ENCODE measurements at places on chromosomes 6 and 20.

- no peak for DNase-seq
Observed at GRCh38 chr6:1047981-1048541, 263.8 kb upstream of the FOXQ1 start.

- no peak for DNase-seq
Observed at GRCh38 chr6:28478518-28478917, 35.2 kb upstream of the ZSCAN23 start.

- no peak for DNase-seq
Observed at GRCh38 chr6:123503619-123504018, 133.1 kb downstream of the TRDN start.

DNA sequence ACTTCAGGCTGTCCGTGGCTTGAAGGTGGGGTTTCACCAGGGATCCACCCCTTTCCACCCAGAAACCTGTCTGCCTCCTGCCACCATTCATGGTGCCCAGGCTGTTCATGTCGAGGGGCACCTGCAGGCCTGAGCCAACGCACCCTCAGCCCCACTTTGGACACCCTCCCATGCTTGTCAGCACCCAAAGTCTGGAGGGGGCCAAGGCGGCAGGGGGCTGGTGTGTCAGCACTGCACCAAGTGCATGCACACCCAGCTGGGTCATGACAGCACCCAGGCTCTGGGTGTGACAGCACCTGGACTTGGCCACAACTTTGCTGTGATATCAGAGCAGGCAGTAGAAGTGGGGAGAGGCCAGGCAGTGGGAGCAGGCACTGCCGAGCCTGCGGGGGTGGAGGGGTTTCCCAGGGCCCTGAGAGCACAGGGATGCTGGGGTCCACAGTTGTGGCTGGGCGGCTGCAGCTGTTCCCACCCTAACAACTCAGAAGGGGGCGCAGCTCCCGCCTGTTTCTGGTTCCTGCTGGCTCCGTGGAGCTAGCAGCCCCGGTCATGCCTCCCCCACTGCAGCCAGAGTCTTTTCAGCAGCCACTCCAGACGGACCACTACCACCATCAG, 33.3 kb upstream of the GRM4 start:
- DNase-seq = no peak

DNA sequence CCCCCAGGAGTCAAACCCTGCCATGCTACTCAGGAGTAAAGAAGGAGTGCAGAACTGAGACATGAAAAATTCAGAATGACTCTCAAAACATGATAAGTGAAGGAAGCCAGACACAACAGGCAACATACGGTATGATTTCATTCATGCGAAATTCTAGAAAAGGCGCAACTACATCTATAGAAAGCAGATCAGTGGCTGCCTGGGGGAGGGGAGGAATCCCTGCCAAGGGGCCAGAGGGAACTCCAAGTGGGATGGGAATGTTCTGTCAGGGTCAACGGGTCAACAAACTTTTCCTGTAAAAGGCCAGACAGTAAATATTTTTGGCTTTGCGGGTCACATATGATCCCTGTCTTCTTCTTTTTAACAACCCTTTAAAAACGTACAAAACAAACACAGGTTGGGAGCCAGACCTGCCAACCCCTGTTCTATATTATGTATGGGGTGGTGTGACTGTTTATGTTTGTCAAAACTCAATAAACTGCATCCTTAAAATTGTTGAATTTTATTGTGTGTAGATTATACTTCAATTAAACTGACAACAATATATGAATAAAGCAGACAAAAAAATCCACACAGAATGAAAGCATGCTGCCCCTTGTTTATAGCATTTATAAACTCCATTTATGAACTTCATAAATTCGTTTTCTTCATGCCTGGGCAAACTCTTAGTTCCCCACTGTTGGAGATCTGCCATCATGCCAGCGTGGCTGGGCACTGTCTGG, 56.6 kb upstream of the TRAF3IP2 start:
- DNase-seq = no peak

DNA sequence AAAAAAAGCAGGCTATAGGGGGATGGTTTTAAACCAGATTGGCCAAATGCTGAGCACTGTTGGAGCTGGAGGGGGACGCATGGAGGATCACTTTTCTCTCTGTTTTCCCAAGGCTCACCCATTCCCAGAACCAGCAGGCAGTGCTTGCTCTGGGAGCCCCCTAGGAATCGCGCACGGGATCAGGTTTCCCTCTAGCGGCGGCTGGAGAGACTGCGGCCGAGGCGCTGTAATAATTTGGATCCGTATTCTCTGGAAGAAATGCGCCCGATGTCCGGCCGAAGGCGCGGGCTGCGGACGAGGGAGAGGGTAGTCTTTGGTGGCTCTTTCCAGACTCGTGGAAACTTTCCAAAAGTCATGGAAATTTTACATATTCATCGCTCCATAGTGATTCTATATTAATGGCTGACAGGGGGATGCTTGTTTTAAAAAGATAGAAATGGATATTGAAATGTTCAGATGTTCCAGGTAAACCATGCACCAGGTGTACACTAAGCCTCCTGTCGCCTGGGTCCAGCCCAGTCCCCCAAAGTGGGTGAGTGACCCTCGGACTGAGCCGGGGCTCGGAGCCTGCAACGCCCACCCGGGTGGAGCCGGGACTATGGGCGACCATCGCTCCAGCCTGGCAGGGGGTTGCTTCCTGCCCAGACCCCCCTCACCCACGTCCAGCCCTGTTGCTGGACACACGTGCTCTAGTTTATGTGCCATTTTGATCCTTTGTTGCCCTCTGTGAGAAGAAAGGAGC, 78.7 kb upstream of the PHACTR3 start:
- DNase-seq = peak; percentile 6

GRCh38 chr6:42224222-42225028, 6.8 kb upstream of the MRPS10 start:
- DNase-seq = no peak

DNA sequence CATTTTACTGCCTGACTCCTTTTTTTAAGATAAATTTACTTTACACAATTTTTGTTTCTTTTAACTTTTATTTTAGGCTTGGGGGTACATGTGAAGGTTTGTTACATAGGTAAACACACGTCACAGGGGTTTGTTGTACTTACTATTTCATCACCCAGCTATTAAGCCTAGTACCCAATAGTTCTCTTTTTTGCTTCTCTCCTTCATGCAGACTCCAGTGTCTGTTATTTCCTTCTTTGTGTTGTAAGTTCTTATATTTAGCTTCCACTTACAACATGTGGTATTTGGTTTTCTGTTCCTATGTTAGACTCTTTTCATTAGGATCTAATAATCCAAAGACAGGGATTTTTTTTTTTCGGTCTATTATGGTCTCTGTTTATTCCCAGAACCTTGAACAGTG, 83.5 kb upstream of the CCN6 start:
- no peak for DNase-seq

- DNase-seq = no peak
Observed at GRCh38 chr6:6588064-6588923, at the start of gene LY86. LY86 (plus strand) TSS chr6:6588720; CDS start chr6:6588735, 15 bp downstream.

GRCh38 chr20:25327521-25328235, 63.0 kb downstream of the ABHD12 start:
- no peak for DNase-seq

DNA sequence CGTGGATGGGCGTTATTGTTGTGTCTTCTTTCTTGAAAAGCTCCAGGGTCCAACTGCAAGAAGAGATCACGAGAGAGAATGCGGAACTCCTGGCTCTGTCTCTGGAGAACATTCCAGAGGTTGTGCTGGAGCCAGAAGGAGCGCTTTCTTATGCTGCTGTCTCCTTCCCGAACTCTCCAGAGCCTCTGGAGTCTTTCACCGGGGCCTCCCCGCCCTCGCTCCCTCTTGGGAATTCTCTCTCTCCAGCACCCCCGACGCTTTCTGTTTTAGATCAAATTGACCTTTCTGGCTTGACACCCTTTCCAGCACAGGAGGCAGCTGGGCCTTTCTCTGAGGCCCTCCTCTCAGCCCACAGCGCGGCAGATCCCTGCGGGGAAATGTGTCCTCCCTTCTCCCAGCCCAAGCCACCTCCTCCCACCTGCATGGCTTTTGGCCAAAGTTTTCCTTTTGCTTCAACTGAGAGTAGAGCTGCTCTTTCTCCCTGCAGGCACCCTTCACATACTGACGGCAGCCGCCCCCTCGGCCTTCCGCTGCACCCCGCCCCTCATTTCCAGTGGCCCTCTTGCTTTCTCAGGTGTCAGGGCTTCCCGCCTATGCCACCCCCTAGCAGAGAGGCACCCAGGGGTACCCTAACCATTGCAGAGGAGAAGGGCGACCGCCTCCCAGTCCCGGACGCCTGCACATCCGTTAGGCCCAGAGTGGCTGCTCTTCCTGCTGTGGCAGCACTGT, 6.6 kb upstream of the CCR6 start:
- DNase-seq = peak; percentile 15

- DNase-seq = no peak
Observed at GRCh38 chr6:133978896-133979240, 25.8 kb downstream of the TBPL1 start.

DNA sequence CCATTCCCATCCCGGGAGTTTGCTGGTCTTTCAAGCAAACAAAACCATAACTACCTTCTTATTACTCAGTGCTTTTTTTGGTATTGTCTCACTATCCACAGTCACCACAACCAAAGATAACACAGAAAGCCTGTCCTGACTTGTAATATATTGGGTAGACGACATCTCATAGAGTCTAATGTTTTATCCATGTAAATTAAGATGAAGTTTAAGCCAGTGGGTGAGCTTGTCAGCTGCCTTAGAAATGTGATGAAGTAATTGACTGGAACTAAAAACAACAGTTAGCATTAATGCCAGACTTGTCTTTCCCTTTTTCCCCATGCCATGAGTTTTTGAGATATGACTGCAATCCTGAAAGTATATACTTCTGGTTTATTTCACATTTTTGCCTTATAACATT, 282.7 kb upstream of the PRDM1 start:
- no peak for DNase-seq

DNA sequence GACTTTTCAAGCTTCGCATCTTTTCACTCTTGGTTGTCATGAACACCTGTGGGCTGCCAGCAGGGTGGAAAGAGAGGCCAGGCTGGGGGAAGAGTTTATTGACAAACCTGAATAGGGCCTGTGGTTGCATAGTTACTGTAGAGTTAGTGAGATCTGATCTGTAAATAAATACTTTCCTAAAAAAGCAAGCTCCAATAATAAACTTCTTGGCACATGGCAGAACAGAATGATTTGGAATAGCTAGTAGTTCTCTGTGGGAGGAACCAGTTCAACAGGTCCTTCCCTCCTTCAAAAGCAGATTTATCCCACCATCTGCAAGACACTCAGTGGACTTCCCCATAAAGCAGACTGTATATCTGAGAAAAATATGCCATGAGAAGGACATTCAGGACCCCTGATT, 445.0 kb downstream of the HACE1 start:
- peak; percentile 64 for DNase-seq

- no peak for DNase-seq
Observed at GRCh38 chr6:88165087-88165843, 882 bp downstream of the CNR1 start.

- DNase-seq = no peak
Observed at GRCh38 chr6:14652536-14652935, 535.0 kb downstream of the CD83 start.

- DNase-seq = no peak
Observed at GRCh38 chr6:109342911-109343310, 39.4 kb downstream of the CD164 start.

DNA sequence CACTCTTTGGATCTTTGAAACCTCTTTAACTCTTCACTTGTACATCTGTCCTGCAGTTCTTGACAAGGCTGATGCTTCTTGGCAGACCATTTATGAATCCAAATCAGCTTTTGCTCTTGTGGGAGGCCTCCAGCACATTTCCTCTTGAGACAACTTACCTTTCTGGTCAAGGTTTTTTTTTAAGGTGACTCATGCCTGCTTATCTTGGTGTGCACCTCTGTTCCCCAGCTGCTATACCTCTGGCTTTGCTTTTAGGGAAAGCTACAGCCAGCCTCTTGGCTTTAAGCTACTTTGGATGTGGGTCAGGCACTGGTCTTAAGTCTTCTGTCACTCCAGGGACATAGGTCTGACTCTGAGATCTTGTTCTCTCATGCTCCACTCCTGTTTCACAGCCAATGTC, 106.5 kb downstream of the PHF3 start:
- DNase-seq = no peak

- no peak for DNase-seq
Observed at GRCh38 chr6:19452495-19452894, 384.7 kb upstream of the ID4 start.

DNA sequence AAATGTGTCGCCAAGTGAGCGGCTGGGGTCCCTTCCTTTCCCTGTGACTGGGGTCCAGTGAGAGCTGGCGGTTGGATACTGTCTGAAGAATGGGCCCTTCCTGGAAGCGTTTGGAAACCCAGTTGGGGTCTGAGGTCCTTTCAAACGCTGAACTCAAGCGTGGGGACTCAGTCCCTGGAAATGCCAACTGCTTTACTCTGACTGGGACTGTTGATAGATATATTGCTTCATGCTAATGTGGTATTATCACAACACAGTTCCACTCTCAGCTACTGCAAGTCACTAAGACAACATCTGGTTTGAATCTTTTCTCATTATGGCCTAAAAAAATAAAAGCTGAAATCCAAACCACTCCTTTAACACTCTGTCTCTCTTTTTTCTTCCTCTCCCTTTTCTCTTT, 23.7 kb upstream of the PSMF1 start:
- no peak for DNase-seq

DNA sequence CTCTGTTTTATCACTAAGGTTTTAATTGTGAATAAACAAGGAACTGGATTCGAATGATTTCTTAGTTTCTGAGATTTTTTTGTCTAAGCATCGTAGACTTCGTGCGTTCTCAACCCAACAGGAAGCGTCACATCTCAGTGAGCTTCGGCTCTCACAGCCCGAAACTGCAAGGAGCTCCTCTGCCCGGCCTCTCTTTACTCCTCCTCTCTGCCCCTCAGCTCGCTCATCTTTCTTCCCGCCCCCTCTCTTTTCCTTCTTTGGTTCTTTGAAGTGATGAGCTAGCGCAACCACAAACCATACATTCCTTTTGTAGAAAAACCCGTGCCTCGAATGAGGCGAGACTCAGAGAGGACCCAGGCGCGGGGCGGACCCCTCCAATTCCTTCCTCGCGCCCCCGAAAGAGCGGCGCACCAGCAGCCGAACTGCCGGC, 480 bp upstream of the NT5E start:
- no peak for DNase-seq

DNA sequence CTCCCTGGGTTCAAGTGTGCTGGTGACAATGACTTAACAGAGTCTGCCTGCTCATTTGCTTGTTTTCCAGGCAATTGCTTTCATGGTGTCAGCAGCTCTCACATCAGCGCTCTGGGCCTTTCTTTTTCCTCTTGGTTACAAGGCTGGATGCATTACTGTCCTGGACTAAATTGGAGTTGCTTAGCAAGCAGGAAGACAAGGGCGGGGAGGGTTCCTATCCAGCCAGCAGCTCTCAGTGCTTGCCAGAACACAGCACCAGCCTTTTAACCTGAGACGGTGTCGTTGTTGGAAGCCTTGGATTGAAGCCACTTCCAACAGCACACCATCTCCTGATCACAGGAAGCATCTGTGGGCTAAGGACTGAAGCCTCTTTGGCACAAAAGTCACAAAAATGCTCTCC, 606.9 kb downstream of the CDH26 start:
- no peak for DNase-seq

DNA sequence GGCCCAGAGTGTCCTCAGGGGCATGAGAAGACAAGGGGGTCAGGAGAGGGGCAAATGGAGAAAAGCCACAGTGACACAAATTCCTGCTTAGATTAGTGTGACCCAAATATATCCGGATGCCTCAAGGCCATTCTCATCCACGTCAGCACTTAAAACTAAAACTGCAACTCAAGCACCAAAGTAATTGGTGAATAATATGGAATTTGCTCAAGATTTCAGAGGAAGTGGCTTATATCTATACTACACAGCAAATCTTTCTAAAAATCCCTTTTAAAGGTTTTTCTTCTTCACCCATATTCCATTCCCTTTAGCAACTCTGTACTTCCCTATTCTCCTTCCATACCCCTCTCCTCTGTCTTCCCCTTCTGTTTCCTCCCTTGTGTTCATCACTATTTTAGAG, 15.2 kb downstream of the DEF6 start:
- DNase-seq = no peak
